ENCODE measurements at places on chromosomes 1 and 21. TPM values are rescaled to one million over a fixed set of nuclear protein-coding genes. Genes with fewer than 3 reads are reported as not detected.

Gene CLDN17
- polyA plus RNA-seq, result not detected

Gene MTARC1
- 11.9 TPM for polyA plus RNA-seq

Gene PADI1
- not detected for polyA plus RNA-seq

Gene ECM1
- polyA plus RNA-seq, result 8.8 TPM

Gene RUNX3
- polyA plus RNA-seq, result 0.16 TPM

Gene DRAXIN
- polyA plus RNA-seq, result 0.28 TPM
